ENCODE measurements at places on chromosomes 11 and 22.
A peak's percentile ranks its signal among the peaks of the same experiment; 100 is the strongest.

- DNase-seq, result peak; percentile 15
Observed at GRCh38 chr11:133064152-133064877, 468.0 kb downstream of the OPCML start.

DNA sequence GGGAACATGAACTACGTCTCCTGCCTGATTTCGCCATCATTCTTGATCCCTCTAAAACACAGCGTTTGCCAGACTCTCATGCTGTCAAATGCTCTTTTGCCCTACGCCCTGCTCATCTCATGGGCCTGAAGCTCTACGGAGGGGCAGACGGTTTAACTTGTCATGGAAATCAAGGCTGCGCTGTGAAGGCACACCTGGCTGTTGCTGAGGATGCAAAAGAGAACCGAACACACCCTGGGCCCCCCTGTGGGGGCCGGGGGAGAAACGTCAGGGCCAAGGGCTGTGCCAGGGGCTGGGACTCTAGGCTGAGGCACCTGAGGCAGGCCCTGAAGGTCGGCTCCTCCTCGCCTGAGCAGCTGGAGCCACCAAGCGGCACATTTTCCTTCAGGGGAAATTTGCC lies 957.2 kb downstream of the BRD1 start:
- no peak for DNase-seq

DNA sequence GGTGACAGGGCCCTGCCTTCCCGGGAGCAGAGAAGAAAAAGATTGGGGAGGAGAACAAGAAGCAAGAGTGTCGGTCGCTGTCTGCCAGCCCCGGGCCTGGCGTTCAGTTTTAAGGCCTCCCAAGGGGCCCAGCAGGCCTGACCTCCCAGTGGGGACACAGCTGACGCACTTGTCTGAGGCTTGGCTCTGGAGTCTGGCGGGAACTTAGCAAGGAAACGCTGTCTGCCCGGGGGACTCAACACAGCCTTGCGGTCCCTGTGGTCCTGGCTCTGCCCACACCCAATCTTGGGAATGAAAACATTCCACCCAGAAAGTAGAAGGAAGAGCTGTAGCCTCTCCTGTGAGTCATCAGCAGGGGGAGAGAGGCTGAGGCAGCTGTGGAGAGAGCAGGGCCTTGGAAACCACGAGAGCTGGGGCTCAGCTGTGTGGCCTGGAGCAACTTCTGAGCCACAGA lies 54.4 kb downstream of the TRAF6 start:
- no peak for DNase-seq

DNA sequence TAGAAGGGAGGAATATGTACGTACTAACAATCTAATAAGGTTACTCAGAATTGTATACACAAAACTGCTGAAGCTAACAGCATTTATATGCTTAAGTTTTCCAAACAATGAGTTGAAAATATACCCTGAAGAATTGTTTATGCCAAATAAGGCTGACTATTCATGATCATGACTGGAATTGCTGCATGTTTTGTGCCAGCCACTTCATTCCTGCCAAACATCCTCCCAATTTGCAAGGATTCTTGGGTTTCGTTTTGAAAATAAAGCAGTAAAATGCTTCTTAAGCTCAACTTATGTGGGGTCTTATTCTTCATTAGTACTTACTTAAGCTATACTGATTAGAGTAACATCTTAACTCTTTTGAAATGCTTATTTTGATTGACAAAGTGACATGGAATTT lies 149.0 kb downstream of the SPON1 start:
- no peak for DNase-seq

- DNase-seq, result no peak
Observed at GRCh38 chr11:46553814-46554212, 40.0 kb downstream of the AMBRA1 start.

GRCh38 chr22:20661473-20661872 lies 112.4 kb upstream of the SERPIND1 start:
- DNase-seq, result no peak

DNA sequence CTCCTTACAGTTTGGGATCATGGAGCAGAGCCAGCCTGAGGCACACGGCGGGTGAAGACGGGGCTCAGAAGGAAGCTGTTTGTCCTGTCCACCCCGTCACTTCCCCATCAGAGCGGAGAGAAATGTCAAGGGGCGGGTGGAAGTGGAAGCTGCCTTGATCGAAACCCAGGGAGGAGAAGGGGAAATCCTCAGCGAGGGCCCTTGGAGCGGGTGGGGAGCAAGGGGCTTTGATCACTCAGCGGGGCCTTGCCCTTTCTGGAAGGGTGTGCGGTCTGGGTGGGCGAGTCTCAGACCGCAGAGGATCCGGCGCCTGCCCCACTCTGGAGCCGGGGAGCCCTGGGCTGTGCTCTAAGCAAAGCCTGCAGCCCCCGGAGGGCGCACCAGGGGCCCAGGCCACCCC lies 320.4 kb downstream of the NTM start:
- DNase-seq, result no peak

DNA sequence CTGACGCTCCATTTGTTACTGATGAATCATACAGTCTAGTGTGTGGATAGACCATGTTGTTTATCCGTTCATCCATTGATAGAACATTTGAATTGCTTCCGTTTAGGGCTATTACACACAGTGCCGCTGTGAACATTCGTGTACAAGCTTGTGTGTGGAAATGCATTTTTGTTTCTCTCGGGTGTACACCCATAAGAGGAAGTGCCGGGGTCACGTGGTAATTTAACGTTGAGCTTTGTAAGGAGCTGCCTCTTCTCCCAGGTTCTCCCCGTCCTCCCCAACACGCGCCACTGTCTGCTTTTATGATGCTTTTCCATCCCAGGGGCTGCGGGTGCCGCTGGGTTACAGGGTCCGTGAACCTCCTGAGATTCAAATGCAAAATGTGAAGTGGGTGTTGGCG lies 142.3 kb downstream of the IGLL1 start:
- no peak for DNase-seq

GRCh38 chr11:129935723-129936122 lies 40.3 kb upstream of the NFRKB start:
- no peak for DNase-seq

DNA sequence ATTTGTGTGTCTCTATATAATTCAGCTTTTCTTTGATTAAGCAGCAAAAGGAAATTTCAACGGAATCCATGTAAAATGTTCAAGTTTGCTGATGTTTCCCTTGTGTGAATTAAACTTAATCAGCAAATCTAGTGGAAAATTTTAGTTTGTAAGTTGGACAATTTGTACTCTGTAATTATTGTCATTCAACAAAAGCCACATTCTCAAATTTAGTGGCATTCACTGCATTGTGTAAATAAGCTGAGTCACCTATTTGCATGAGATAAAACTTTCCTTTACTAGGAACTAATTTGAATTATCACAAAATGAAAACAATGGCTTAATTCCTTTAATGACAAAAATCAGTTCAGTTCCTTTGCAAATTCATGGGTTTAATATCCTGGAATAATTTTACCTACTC lies 784.2 kb upstream of the CCDC179 start:
- DNase-seq, result no peak

DNA sequence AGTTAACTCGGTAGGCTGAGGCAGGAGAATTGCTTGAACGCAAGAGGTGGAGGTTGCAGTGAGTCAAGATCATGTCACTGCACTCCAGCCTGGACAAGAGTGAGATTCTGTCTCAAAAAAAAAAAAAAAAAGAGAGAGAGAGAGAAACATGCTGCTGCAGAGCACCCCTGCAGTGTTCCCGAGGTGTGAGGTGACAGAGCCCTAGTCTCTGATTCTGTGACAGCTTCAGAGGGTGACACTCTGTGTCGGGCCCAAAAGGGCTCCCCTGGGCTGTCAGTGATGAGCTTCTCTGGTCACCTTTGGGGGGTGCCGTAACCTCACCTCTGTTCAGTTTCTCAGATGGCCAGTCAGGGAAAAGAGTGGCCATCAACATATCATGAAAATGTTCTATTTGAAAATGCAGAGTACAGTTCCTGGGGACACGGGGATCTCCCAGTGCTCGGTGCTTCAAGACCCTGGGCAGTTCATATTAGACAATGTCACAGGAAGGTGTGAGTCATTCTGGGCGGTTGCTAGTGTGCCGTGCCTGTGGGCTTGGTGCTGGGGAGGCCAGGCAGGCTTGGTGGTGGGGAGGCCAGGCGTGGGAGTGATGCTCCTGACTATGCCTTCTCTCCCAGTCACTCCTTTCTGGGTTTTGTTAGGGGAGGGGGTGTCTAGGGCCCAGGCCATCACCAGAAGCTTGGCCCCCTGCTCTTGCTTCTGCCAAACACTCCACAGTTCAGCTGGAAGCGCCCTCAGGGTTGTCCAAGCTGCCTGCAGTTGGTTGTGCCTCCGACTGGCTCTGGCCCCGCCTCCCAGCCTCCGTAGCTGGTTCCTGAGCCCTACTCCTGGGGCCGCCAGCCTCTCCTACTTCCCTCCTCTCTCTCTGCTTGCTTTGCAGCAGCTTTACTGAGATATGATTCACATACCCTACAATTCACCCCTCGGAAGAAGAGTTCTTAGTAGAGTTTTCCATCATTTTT lies 52.5 kb upstream of the CLDN5 start:
- DNase-seq, result peak; percentile 88

- no peak for DNase-seq
Observed at GRCh38 chr22:16601437-16602223, 9.0 kb upstream of the CCT8L2 start.

GRCh38 chr11:47591764-47592163 lies 2.4 kb downstream of the C1QTNF4 start:
- DNase-seq, result no peak

DNA sequence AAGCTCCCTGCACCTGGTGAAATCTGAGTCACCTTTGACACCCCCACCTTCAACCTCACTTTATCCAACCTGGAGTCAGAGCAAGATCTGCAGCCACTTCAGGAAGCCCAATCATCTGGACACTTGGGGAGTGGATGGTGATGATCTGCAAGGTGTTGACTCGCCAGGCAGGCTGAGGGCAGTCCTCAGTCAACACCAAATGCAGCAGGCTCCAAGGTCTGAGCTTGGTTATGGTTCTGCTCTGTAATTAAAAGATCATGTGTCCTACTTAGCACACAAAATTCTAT lies 446.9 kb downstream of the BRD1 start:
- no peak for DNase-seq

- no peak for DNase-seq
Observed at GRCh38 chr11:121389651-121390050, 62.5 kb upstream of the SORL1 start.

- DNase-seq, result peak; percentile 23
Observed at GRCh38 chr22:46007003-46007847, 30.3 kb upstream of the WNT7B start.

GRCh38 chr22:48244388-48245195 lies 1482.1 kb downstream of the TBC1D22A start:
- no peak for DNase-seq

DNA sequence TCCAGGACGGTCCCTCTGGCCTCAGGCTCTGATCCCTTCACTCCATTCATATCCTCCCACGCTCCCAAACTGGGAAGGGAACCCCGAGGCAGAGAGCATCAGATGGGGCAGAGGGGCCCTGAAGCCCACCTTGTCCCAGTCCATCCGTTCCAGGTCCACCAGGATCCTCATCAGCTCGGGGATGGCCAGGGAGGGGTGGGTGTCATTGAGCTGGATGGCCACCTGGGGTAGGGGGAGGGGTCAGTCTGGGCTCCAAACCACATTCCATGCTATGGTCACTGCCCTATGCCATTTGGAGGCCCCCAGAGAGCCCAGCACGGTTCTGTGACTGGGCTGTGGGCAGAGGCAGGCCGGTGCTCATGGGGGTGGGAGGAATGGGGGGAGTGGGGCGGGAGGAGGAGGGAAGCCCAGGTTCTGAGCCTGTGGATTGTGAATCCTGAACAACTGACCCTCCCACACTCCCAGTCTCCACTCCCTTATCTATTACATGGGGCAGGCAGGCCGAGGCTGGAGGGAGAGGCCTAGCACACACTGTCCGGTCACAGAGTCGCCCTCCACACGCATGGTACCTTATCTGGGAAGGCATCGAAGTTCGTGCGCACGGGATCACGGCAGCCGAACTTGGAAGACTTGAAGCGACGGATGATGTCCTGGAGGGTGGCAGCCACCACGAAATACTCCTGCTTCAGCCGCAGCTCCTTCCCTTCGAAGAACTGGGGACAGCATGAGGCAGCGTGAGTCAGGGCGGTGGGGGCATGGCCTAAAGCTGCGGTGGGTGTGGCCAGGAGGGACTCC lies 5.5 kb downstream of the PYGM start:
- no peak for DNase-seq

GRCh38 chr11:69119190-69119589 lies 36.5 kb upstream of the SMIM38 start:
- no peak for DNase-seq

DNA sequence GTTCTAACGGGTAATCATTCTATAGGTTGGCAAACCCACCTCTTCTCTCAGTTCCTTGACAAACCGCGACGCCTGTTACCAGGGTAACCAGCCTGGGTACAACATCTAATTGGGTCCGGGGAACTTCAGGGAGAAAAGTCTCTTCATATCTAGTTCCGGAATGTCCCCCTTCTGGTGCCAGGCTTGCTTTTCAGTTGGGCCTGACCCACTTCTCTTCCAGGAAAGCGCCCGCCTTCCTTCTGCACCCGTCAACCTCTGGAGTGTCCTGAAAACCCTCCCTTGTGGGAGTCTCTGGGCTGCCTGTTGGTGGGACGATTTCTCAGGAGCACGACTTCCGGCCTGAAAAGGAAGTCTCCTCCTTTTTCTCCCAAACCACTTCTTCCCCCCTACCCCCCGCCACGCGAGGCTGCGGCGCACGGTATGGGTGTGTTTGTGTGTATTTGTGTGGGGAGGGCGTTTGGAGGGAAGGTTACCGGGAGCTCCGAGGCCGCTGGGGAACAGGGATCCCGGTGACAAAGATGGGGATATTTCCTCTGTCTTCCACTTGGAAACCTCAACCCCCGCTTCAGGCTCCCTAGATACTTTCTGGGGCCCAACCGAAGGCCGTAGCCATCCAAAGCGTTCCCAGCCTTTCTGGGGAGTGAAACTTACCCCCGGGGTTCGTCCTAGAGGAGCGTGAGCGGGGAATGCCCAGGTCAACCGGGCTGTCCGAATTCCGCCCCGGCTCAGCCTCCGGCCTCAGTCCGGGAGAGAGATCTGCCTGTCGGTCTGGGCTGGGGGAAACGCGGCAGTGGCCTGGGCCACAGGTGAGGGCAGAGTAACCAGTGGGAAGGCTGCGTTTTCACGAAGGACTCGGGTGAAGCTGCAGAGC lies at the start of the genes NKAPD1 and PIH1D2:
NKAPD1 (plus strand) TSS at position 359 of the 871 bp plus-strand sequence. CDS start 1,276 bp downstream, outside the sequence.
PIH1D2 (minus strand) TSS at position 77 of the 871 bp plus-strand sequence. CDS start 843 bp downstream, outside the sequence.
- peak; percentile 83 for DNase-seq

DNA sequence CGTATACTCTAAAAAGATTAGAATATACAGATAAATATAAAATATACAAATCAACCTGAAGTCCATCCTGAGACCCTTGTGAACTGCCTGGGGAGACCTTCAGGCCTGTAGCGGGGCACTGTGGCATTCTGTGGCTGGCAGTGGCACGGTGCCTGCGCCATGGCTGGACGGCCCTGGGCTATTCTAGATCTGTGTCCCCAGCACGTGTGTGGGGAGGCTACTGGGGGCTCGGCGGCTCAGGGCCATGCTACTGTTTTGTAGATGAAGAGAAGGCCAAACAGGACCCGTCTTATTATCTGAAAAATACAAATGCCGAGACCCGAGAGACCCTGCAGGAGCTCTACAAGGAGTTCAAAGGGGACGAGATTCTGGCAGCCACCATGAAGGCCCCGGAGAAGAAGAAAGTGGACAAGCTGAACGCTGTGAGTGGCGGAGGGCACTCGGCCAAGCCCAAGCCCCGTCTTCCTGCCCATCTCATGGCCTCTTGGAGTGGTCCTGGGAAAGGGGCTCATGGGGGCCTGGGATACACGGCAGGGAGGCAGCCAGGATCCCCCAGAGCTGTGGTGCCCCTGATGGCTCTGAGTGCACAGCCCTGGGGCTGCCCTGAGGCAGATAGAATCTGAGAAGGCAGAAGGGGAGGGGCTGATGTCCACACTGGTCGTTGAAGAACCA lies 18.8 kb downstream of the PPIL2 start:
- DNase-seq, result no peak

GRCh38 chr11:2885678-2886081 lies at the start of gene CDKN1C:
CDKN1C (minus strand) TSS chr11:2885775; CDS start chr11:2885456, 319 bp downstream.
- DNase-seq, result peak; percentile 83

- no peak for DNase-seq
Observed at GRCh38 chr22:24827296-24827695, 21.3 kb downstream of the SGSM1 start.

All from activated CD4-positive, alpha-beta T cell treated with anti-CD3 and anti-CD28 coated beads, Interleukin-10, Interleukin-2, amounts not matched to agents 100 ng/mL and 50 ng/mL, durations not matched to agents 16 hours and 8 hours (primary cell).